SK-N-MC (cell line): ENCODE measurements at places on chromosomes 16 and 17.

GRCh38 chr16:19203374-19203966 is 35.4 kb downstream of the SYT17 start:
- no peak for DNase-seq

- no peak for DNase-seq
These were observed 8.6 kb downstream of the SLC7A5 start for GRCh38 chr16:87860553-87861299.

DNA sequence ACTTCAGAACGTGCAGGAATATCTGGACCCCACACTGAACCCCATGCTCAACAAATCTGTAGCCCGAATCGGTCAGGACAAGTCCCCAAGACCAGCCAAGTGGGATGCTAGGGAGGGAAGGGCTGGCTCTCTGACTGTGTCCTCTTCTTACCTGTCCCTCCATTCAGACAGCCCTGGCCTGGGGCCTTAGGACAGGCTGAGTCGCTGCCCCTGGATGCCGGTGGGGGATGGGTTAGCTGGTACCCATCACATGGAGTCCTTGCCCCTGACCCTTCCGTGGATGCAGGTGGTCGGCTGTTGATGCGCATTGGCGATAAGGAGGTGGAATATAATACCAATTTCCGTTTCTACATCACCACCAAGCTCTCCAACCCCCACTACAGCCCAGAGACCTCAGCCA is 16.0 kb upstream of the KDM6B start:
- DNase-seq = no peak

DNA sequence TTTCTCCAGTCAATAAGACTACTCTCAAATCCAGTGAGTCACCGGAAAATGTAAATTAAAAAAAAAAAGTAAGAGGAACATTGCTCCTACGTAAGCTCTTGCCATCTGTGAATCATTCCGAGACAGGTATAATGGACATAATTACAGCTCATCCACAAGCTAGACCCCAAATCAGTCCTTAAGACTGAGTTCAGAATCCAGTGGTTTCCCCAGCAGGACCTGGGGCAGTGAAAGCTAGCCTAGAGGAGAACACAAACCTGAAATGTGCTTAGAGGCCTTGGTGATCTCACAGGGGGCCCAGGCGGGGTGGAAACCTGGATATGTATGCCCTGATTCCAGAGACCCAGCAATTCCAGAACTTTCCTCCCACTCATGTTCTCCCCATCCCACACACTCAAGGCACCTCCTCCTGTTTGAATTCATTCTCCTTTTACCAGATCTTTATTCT is 132.0 kb downstream of the COPRS start:
- no peak for DNase-seq

DNA sequence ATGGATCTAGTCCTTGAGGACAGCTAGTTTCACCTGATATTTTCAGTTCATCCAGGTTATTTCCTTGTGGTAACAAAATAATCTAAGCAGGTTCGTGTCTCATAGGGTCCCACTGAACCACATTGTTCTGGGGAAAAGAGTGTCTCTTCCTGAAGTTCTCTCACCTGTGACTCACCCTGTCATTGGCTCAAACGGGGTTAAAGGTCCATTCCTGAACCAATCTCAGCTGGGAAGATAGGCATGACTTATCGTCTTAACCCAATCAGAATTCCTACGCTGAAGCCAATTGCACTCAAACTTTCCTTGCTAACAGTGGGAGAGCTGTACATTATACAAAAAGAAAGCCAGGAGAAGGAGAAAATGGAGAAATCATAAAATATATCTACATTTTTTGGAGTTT is 475.8 kb downstream of the TOX3 start:
- no peak for DNase-seq

DNA sequence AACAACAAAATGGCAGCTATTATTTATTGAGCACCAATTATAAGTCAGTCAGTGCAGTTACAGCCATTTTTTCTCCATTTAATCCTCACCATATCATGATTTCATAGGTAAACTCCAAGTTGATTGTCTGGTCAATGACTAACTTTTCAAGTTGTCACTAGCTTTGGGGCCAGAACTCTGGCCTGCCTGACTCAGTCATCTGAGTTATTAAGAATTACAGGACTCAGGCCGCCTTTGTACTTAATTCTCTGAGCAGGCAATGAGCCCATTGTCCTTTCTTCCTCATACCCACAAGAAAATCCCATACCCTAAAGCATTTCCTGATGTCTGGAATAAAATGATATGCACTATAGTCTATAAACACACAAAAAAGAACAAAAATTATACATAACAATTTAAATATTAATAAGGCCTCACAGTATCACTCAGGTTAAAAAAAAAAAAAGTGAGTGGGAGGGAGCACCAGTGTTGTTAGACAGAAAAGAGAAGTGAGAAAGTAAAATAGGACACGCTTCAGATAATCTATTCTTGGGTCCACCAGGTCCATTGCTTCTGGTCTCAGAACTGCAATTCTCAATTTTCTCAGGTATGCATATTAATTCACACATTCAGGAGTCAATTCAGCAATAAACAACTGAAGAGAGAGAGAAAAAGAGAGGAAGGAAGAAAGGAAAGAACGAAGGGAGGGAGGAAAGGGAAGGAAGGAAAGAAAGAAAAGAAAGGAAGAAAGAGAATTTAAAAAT is 70.2 kb downstream of the SPAG9 start:
- no peak for DNase-seq

GRCh38 chr17:27498615-27499309 is 42.5 kb downstream of the KSR1 start:
- no peak for DNase-seq

GRCh38 chr17:46195217-46195855 is 2.1 kb upstream of the KANSL1 start:
- no peak for DNase-seq

DNA sequence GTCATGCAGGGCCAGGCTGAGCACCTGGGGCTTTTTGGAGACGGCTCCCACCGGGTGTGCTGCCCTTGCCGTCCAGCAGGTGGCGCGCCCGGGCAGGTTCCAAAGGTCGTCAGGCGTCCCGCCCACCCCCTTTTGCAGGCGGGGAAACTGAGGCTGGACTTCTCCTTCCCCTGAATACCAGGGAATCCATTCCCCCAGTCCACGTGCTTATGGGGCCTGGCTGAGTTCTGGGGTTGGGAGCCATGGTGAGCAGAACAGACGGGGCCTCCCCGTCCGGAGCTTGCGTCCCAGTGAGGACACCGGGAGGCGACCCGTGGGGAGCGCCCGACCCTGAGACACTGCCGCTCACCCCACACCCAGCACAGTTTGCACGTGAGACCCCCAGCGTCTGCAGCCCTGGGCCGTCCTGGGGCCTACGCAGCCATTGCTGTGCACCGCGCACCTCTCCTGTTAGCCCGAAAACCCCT is 51.8 kb upstream of the JPH3 start:
- DNase-seq = no peak

DNA sequence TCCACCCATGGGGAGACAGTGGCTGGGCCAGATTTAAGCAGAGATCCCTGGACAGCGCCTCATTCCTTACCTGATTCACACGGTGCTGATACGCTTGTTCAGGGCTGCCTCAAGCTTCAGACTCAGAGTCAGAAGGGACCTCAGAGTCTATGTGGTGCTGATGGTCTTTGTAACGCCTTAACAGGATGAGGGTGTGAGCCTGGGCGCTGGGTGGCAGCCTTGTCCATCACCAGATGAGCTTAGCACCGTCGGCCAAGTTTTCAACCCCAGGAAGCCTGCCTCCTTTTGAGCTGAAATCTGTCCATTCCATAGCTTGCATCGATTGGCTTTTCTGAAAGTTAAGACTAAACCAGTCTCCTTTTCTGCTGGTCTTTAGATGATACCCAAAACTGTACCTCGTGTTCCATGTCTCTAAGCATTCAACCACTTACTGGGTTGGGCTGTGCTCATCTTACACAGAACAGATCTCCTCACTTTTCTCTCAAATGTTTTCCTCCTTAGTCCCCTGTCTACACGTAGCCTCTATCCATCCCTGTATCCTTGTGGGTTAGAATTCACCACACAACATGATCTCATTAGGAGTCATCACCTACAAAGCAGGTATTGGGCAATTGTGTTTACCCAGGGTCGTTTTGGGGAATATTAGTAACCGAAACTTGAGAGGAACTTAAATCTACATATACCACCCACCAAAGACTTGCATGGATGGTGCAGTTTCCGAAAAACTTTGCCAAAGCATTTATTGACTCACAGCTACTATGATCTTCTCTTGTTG is 573.4 kb downstream of the CDH13 start:
- DNase-seq = no peak

DNA sequence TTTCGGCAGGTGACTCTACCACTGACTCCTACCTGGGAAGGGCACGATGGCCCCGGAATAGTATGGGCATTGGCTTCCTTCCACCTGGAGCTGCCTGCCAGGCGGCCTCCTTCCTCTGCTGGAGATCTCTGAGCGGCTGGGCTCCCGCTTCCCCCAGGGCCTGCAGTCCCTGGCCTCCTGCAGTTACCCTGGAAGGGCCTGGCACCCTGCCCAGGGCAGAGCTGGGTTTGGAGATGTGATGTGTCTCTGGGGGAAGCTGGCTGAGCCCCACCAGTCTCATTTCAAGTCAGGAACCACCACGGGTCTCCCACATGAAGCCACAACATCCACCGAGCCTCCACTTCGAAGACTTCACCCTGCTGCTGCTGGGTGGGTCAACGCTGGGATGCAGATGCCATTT is 97.9 kb downstream of the IRF8 start:
- no peak for DNase-seq

GRCh38 chr17:7475764-7476422 is 3.5 kb downstream of the ZBTB4 start:
- DNase-seq = no peak

DNA sequence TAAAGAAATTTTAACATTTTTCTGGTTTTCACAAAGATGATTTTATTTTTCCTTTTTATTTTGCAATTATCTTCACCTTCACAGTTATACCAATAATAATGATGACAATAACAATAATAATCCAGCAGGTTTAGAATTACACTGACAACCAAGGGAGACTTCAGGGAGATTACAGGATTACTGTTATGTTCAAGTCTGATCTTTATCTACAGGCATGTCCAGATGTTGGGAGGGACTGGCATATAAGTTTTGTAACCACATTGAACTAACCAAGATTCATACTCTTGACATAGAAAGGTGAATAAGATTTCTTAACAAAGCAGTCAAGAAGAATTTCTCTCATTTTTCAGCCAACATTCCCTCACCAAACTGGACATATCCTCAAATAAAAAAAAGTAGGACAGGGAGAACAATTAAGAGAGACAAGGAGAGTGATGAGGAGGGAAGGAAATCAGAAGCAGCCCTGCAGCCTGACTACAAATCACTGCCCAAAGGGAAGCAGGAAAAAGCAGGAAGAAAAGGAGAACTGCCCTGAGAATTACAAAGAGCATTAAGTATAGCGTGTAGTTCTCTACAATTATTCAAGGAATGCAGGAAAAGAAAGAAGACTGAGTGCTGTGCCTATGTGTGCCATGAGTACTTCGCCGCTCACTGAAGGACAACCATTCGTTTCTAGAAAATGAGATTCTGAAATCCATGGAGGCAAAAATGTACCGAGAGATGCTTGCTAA is 155.7 kb upstream of the C17orf78 start:
- no peak for DNase-seq

GRCh38 chr16:84068041-84068440 is 25.4 kb upstream of the SLC38A8 start:
- DNase-seq = no peak

GRCh38 chr17:43211480-43212402 is at the start of gene TMEM106A:
TMEM106A (plus strand) TSS chr17:43211875; CDS start chr17:43213042, 1,167 bp downstream.
- peak; percentile 24 for DNase-seq

GRCh38 chr17:78883533-78884131 is 19.4 kb downstream of the CEP295NL start:
- DNase-seq = no peak

- no peak for DNase-seq
These were observed 13.7 kb downstream of the SHCBP1 start for GRCh38 chr16:46607529-46607928.

DNA sequence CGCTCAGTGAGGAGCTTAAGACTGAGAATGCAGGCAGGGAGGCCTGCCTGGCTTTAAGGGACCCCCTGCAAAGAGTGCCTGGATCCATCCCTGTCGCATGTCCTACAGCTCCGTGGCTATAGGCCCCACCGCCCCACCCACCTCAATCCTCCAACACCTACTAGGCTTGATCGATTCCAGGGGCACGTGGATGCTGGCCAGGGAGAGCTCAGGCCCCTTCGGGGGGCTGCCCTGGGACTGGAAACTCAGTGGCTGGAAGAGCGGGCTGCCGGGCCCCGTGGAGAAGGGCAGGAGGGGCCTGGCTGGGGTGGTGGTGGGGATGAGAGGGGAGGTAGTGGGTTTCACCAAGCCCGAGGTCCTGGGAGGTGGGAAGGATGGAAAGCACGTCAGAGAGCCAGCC is 22.2 kb downstream of the GGA3 start:
- no peak for DNase-seq

GRCh38 chr17:9646546-9646885 is 1.2 kb downstream of the USP43 start:
- no peak for DNase-seq

DNA sequence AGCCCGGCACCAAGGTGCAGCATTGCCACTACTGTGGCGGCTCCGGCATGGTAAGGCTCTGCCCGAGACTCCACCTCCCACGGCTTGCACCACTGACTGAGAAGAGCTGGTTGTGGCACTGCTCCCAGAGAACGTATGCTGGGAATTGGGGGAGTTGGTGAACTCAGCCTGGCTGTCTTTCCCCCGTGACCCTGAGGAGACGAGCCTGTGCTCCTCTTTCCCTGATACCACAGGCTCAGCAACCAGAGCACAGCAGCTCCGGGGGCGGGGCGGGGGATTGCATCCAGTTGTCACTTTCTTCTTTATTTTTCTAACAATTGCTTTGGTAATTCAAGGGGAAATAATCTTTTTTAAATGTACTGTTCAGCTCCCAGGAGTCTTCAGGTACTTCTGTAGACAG is 16.7 kb downstream of the DNAJA3 start:
- DNase-seq = no peak

- DNase-seq = no peak
These were observed 18.6 kb downstream of the IGFBP4 start for GRCh38 chr17:40461732-40462342.

GRCh38 chr16:57048095-57048494 is 44.3 kb upstream of the CPNE2 start:
- DNase-seq = no peak

DNA sequence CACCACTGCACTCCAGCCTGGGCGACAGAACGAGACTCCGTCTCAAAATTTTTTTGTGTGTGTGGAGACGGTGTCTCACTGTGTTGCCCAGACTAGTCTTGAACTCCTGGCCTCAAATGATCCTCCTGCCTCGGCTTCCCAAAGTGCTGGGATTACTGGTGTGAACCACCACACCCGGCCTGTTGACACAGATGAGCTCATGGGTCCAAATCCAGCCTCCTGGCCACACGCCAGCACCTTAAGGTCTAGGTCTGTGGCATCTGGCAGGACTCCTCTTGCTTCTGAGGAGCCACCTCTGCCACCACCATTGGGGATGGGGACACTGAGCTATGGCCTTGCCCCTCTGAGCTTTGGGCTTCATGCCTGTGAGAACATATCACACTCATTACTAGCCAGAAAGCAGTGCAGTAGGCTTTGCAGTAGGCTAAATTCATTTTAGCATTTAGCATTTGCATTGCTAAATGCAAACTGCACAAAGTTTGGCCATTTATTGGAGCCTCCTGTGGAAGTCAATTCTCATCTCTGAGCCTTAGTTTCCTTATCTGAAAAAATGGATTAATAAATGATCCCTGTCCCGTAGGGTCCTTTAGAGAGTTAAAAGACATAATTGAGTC is 5.5 kb upstream of the CDIPT start:
- DNase-seq = no peak
